ENCODE measurements at places on chromosomes 16 and 17.

DNA sequence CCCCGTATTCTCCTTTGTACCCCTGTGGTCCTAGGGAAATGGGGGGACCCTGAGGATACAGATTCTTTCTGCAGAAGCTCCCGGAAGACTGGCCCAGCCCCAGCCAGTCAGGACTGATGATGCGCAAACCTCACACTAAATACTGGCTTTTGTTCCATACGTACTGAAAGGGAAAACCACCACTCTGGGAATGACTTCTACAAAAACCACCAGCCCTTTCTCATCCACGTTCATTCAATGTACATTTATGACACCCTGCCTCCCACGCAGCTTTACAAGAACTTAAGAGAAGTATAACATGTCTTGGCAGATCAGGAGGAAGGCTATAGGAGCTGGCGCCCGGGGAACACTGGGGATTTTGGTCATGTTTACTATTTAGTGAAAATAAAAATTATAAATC, 70.6 kb downstream of the MARCHF10 start:
- no peak for DNase-seq

GRCh38 chr16:28838558-28838918, 7.6 kb downstream of the TUFM start:
- no peak for DNase-seq

DNA sequence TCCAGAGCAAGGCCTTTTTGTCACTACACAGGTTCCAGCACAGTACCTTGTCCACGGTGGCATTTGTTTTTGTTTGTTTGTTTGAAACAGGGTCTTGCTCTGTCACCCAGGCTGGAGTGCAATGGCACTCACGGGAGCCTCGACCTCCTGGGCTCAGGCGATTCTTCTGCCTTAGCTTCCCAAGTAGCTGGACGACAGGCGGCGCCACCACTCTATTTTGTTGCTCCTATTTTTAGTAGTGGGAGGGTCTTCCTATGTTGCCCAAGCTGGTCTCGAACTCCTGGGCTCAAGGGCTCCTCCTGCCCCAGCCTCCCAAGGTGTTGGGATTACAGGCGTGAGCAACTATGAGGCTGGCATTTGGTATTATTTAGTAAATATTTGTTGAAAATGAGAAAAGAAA, 10.3 kb downstream of the MRC2 start:
- DNase-seq: no peak

GRCh38 chr17:78305801-78306200, 54.1 kb downstream of the SOCS3 start:
- no peak for DNase-seq

- DNase-seq: no peak
Measured at GRCh38 chr17:71899317-71899716, 221.5 kb upstream of the SOX9 start.

GRCh38 chr17:19787733-19788357, 39.7 kb upstream of the ALDH3A1 start:
- no peak for DNase-seq

DNA sequence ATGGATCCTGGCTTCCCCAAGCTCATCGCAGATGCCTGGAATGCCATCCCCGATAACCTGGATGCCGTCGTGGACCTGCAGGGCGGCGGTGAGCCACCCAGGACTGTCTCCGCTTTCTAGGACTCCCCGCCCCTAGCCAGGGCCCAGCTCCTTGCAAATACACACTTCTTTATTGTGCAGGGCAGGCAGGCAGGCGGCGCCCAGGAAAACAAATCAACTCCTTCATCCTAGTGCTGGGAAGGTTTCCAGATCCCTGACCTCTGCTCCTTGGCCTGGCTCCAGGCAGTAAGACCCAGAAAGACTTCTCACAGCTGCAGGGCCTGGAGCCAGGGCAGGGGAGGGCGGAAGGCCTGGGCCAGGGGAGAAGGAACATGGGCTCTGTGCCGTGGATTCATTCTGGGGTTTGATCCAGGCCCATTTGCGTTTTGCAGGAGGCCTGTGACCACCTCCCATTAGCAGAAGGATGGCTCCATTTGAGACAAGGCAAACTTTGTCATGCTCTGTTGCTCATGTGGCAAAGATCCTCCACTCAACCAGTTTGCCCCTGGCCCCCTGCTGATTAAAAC, 6.0 kb upstream of the LPCAT2 start:
- DNase-seq: no peak

DNA sequence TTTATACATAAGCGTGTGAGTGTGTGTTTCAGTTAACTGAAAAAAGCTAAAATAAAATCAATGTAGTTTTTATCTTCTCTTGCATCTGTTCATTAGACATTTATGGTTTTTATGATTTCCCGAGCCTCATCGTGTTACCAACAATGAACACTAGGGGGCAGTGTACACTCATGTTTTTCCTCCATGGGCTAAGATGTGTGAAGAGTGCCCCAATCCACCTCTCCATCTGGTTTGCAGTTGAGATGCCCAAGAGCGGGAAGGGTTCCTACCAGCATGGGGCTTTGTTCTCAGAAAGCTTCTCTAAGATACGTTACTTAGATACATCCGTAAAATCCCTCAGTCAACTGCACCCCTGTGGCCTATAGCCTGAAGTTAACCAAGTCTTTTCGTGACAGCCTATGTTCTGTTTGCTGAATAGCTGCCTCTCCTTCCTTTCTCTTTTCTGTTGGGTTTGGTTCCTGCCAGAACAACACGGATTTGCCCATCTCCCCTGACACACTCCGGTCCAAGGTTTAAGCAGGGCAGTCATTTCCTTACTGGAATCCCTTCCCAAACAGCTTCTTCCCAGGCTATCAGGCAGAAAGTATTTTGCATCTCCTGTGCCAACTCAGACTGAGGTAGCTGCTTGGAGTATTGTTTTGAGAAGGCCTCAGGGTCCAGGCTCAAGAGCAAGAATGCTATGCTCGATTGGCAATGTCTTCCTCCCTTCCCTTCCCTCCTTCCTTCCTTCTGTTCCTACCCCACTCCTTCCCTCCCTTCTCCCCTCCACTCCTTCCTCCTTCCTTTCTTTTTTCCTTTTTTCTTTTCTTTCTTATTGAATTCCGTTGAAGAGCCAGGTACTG, 12.9 kb upstream of the ELAC2 start:
- peak; percentile 18 for DNase-seq

- DNase-seq: no peak
Measured at GRCh38 chr17:27083408-27084185, 210.3 kb upstream of the WSB1 start.

GRCh38 chr17:9109933-9110332, 88.6 kb downstream of the NTN1 start:
- DNase-seq: no peak

GRCh38 chr16:76303637-76304314, 26.6 kb downstream of the CNTNAP4 start:
- no peak for DNase-seq

DNA sequence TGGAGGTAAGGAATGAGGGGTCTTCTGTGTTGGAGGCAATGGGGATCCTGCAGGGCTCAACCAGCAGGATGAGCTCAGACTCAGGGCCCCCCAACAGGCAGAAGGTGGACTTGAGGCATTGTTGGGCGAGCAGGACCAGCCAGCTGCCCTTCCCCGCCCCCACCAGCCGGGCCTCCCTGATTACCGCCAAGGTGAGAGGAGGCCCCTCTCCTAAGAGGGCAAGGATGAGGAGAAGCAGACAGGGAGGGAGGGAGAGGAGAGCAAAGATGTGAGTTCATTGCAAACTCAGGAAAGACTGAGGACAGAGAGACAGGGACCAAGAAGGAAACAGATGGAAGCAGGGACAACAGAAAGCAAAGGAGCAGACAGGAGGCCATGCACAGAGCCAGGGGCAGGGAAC, 272.8 kb upstream of the XYLT1 start:
- no peak for DNase-seq

- no peak for DNase-seq
Measured at GRCh38 chr17:59858167-59858816, 34.5 kb downstream of the TUBD1 start.

- DNase-seq: no peak
Measured at GRCh38 chr16:57630931-57631845, 2.8 kb downstream of the ADGRG1 start.

- DNase-seq: no peak
Measured at GRCh38 chr16:22816475-22816874, 2.5 kb downstream of the HS3ST2 start.

DNA sequence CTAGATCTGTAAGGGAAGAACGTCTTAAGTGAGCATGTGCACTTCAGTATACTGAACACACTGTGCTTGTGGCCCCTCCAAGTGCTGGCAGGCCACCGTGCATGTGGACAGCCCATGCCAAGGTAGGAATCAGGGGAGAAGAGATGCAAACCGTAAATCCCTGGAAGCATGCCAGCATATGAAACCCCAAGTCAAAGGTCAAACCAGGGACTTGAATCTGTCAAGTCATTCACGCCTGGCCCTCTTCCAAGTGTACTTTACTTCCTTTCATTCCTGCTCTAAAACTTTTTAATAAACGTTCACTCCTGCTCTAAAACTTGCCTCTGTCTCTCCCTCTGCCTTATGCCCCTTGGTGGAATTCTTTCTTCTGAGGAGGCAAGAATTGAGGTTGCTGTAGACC, 2.8 kb upstream of the ATXN2L start:
- no peak for DNase-seq

DNA sequence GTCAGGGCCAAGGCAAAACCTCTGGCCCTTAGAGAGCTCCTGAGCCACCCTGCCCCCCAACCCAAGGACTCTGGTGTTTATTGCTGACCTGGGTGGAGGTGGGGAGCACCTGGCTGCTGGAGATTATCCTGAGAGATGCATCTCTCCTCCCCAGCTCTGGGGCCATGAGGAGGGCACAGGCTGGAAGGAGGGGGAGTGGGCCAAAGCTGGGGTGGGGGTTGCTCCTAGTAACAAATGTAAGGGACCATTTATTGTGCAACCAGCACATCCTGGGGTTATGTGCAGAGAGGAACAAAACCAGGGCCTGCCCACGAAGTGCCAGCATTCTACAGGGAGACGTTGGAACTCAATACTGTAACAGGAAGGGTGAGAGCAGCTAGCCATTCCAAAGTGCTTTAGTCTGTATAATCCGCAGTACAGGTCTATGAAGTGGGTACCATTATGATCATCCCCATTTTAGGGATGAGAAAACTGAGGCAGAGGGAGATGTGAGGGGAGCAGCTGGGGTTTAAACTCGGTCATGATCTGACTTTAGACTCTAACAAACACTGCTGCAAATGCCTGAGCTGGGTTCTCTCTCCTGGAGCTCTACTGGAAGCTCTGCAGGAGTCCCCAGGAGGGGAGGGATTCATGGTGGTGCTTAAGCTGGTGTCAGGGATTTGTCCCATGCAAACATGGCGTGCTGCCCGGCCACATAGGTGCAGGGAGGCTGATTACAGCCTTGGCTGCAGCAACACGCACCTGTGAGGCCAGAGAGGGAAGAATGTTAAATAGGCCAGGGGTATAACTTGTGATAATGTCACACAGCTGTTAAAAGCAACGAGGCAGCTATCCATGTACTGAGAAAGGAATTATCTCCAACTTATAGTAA, 1.4 kb upstream of the RHBDF2 start:
- DNase-seq: no peak

DNA sequence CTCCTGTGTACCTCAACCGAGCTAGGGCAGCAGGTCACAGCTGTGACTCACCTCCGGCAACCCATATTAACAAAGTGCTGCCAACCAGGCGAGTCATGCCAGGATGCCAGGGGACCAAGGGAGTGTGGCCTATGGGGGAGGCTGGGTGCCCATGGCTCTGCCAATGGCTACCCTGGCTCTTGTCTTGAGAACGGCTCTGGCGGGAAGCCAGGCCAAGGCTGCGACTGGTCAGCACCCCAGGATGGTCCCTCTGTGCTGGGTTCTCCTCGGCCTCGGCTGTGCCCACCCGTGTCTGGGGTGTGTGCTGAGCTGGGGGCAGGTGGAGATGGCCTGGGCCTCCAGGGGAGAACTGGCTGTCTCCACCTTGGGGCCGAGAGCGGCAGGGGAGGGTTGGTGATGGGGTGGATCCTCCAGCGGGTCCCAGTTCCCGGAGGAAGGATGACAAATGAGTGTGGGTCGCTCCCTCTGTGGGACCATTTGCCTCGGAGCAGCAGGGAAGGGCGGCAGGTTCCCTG, 75.8 kb downstream of the MRC2 start:
- no peak for DNase-seq

DNA sequence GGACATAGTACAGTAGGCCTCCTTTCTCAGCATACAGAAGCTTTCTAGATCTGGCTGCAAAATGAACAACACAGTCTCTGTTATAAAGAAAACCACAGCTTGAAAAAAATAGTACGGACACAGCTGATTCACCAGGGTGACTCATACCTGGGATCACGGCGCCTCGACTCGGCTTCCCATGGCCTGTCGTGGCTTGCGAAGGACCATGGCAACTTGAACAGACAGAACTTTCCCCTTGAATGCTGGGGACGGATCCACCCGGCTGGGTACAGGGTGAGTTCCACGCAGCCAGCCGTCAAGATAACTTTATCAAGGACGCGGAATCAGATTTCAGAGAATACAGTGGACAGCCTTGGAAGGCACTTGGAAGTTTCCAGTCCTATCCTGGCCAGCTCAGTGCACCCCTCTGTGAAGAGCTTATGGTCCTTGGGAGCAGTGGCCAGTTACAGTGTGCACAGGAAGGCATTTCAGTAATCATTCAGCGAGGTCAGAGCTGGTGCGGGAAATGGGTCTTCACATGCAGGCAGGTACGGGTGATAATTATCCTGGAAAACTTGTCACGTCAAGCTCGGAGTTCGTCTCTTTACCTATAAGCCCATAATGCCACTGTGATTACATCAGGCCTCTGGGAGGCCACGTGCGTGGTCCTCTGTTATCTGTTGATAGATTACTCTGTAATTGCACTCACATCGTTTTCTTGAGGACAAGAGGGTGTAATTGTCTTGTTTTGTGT, 57.9 kb upstream of the MAF start:
- DNase-seq: no peak

DNA sequence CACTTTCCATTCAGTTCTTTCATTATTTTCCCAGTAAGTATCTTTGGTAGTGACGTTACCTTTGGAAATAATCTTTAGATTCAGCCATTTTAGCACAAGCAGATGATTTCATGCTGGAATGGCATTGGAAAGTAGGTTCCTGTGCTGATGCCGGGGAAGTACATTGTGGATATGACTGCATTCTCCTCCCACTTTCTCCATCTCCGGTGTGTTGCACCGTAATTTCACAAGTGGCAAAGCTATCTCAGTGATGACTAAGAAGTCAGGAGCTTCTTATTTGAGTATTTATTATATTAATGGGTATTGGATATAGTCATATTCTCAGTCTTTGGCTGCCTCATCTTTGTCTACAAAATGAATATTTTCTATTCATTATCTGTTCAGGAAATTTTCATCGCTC, 69.8 kb downstream of the MRTFB start:
- DNase-seq: no peak

DNA sequence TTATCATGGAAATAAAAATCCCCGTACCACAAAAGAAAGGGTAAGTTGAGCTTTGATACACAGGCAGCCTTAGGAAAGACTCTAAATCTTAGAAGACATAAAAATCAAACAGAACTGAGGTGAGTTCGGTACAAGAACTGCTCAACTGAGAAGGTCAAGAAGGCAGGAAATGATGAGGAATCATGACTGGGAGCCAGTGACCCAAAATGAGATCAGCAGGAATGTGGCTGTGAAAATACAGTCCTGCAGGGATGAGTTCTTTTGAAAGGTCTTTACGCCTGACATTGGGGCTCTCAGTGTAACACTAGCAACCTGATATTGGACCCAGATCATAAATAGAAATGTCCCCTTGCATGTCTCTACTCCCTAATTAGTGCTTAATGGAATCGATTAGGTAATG, 56.3 kb upstream of the CDH11 start:
- no peak for DNase-seq
